RWPE1 (cell line): ENCODE measurements at places on chromosomes 5 and 9.
A peak's percentile ranks its signal among the peaks of the same experiment; 100 is the strongest.

- no peak for DNase-seq
These were observed 6.2 kb downstream of the NEK6 start for GRCh38 chr9:124263800-124264426.

DNA sequence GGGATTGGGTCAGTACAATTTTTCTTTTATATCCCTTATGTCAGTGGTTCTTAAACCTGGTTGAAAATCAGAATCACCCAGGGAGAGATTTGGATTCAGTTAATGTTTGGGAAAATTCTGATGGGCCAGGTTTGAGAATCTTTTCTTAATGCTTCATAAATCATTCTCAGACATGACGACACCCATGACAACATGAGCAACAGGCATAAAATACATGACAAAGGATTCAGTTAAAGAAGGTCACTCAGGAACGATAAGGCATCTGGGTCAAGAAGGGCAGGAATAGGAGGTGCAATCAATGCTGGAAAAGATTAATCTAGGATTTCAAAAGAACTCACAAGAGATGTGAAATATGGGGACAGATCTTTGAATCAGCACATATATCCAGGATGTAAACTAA, 41.8 kb downstream of the ELOVL7 start:
- no peak for DNase-seq

- DNase-seq, result no peak
These were observed 227.6 kb downstream of the SAXO1 start for GRCh38 chr9:18805386-18805785.

GRCh38 chr9:90189306-90189705, 453.3 kb downstream of the DIRAS2 start:
- no peak for DNase-seq

GRCh38 chr5:6188344-6188743, 190.0 kb downstream of the MED10 start:
- DNase-seq, result no peak

DNA sequence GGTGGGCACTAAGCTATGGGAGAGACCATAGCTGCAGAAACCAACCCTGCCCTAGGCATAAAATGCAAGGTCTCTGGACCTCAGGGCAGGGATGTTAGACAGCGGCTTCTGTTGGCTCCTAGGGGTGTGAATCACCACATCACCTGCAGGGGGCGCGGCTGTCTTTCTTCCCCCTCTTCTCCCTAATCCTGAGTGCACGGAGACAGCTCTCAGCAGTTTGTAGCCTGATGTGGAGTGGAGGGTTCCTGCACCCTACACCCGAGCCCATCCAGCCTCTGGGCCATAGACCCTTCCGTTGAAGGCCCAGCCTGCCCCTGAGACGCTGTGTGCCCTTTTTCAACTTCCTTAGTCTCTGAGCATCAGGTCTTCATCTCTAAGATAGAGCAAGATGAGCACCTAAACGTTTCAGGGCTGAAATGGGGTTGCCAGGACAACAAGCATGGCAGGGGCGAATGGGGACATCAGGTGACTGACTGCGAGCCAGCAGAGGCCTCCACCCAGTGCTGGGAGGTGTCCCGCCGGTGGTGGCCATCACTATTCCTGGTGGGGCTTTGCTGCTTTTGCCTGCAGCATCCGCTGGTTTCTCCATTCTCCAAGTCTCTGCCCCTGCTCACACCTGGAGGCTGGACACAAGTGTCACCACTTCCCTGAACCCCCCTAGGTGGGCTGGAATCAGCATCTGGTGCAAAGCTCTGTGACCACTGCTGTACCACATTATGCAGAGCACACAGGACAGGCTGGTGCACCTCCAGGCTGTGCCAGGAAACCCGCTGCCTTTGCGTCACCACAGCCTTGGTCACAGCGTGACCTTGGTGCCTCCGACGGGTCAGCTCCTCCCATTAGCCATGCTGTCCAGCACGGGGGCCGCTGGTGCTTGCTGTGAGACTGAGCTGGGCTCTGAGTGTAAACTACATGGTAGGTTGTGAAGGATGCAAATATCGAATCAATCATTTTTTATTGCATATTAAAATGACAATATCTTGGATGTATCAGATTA, 2.5 kb upstream of the SEC16A start:
- DNase-seq, result peak; percentile 85

DNA sequence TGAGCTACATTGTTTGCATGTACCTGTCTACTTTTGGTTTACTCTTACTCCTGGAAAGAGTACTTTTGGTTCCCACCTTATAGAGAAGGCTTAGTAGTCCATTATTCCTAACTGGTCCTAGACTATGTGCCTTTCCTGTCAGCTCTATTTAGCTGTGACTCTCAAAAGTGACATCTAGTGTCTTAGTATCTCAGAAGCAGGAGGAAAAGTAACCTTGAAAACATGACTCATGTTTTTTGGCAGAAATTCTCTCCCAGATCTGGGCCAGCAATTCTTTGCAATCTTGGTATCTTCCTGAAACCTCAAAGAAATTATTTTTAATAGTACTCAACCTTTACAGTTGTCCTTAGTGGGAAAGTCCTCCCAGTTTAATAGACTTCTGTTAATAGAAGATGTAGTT, 691.7 kb upstream of the SEMA6A start:
- DNase-seq, result no peak

DNA sequence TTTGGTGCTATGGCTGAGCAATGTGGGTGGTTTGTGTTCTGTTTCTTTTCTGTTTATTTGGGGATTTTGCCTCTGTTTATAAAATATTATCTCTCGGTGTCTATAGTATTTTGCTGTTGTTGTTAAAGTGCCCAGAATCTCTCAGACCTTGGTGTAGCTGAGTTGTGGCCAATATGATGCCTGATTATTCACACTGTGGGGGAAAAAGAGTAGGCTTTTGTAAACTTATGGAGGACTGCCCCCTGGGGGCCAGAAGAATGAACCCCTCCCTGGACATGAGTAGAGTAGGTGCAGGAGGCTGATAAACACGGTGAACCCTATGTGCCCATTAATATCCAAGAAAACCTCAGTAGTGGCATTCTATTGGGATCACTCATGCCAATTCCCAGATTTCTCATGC, 49.0 kb upstream of the DPYSL3 start:
- peak; percentile 62 for DNase-seq

- peak; percentile 57 for DNase-seq
These were observed 50.6 kb downstream of the DEPDC1B start for GRCh38 chr5:60649288-60649917.

DNA sequence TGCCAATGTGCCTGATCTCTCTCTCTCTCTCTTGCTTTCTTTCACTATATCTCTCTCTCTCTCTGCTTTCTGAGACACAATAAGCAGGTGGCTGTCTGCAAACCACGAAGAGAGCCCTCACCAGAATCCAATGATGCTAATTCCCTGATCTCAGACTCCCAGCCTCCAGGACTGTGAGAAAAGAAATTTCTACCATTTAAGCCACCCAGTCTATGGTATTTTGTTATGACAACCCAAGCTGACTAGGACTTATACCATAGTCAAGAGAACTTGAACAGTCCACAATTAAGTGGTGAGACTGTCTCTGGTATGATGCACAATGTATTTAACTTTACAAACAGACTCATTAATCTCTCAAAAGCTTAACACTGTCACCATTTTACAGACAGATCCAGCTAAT, 67.0 kb downstream of the NFIB start:
- DNase-seq, result no peak

- no peak for DNase-seq
These were observed 84.7 kb upstream of the MAST4 start for GRCh38 chr5:66511491-66511890.

DNA sequence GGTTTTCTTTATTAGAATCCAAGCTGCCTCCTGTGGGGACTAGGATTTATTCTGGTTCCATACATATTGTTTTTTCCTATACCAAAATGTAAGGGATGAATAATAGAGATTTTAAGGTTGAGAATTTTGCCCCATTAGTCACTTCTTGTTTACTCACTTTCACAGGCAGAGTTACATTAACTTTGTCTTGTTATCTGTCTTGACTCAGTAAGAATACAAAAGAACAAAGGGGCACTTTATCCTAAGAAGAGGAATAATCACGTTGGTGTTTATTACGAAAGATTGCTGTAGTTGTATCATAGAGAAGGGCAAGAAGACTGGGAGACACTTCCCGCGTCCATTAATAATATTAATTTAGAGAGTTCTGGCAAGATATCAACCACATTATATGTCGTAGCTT, 599.7 kb upstream of the FTMT start:
- DNase-seq, result peak; percentile 73

- no peak for DNase-seq
These were observed 312.4 kb downstream of the ARL15 start for GRCh38 chr5:53997736-53998627.

DNA sequence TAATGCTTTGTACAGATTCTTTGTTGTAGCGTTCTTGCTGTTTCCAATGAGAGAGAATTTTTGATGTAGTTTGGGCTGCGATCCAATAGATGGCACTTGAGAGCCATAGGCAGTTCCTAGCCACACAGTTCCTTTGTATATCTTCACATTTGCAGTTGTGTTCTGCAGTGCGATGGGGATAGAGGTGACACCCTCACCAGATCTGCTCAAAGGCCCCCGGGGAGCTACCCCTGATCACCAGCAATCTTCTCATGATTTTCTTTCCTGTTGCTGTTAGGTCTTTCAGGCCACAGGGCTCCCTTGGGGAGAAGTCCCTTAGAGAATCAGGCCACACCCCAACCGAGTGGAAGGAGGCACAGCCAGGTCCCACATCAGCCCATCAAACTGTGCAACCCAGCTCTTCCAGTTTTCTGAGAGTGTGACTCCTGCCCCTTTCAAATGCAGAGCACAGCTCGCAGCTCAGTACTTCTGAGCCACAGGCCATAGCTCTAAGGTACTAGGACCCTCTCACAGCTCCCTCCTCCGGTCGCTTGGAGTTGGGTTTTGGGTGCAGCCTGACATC, 353.7 kb downstream of the SLCO4C1 start:
- peak; percentile 8 for DNase-seq

- no peak for DNase-seq
These were observed 84.9 kb upstream of the MEF2C start for GRCh38 chr5:88967633-88968585.

- no peak for DNase-seq
These were observed 9.8 kb downstream of the FAM78A start for GRCh38 chr9:131266266-131267229.

DNA sequence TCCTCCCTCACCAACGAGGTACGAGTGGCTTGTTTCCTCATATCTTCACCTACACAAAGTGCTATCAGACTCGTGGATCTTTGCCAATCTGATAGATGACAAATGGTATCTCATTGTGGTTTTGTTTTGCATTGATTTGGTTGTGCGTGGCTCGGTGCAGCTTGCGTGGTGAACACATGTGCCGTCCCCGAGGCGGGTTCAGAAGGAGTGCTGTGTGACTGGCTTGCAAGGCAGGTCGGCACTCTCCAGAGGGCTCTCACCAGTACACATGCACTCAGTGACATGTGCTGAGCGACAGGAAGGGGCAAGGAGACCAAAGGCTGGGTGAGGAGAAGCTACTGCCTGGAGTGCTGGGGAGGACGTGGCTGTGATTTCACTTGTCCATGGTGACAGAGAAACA, 95.3 kb upstream of the PITX1 start:
- no peak for DNase-seq

DNA sequence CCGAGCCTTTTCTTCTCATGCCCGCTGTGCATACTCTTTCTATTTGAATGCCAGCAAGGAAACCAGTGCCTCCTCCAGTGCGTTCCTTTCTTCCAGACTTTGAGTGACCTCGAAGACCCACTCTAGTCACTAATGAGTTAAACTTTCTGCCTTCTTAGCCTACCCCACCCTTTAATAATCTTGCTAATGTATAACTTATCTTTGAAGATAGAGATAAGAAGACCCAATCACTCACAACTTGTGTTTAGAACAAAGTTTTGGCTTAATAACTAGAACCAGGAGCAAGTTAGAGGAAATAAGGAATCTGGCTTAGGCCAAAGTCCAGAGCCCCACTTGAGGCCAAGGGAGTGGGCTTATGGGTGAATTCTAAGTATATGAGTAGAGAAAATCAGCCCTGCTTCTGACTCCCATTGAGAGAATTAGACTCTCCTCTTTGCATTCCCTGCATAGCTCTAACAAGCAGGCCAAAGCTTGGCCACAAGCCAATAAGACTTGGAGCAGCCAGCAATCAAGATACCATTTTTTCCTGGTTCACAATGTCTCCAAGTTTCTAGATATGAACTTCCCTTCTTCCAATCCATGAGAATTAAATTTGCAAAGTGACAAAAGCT, 181.5 kb upstream of the PIK3R1 start:
- no peak for DNase-seq

DNA sequence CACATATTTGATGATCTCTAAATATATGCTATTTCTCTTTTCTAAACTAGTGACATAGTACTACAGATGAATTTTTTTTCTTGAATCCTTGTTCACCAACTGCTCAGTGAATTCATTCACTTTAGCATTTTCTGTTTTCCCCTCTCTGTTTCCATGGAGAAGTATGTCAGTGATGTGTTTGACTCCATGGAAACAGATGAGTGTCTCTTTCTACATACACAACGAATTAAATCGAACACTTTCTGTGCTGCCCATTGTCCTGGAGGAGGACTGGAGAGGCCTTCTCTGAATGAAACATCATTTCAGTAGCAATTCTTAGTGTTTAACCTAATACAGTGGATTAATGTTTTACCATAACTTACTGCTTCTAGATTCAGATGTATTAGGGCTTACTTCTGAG, 9.5 kb downstream of the INVS start:
- no peak for DNase-seq
